Naive B cell (primary cell): ENCODE measurements at places on chromosomes 7 and 10. TPM values are rescaled to one million over a fixed set of nuclear protein-coding genes. Genes with fewer than 3 reads are reported as not detected.

- no peak for DNase-seq
Measured at GRCh38 chr10:635088-635861, 54.2 kb downstream of the DIP2C start.

GRCh38 chr7:79988653-79989052, 146.0 kb upstream of the GNAI1 start:
- no peak for DNase-seq

GRCh38 chr10:121928528-121928884, 675 bp upstream of the ATE1 start:
- DNase-seq: no peak

GRCh38 chr7:17070231-17070708, 188.5 kb upstream of the AGR3 start:
- no peak for DNase-seq

Gene SPAG6
- polyA plus RNA-seq: not detected

Gene RBM20
- polyA plus RNA-seq: 0.05 TPM
